Occipital lobe (tissue), 3 donors: ENCODE measurements at places on chromosomes 11 and 22.

- DNase-seq = no peak
These were observed 243.2 kb upstream of the ZC3H12C start for GRCh38 chr11:109849946-109850345.

- no peak for DNase-seq
These were observed 783 bp upstream of the ANKRD54 start for GRCh38 chr22:37844904-37845329.

GRCh38 chr22:36056980-36057379, 28.4 kb upstream of the RBFOX2 start:
- DNase-seq = no peak

DNA sequence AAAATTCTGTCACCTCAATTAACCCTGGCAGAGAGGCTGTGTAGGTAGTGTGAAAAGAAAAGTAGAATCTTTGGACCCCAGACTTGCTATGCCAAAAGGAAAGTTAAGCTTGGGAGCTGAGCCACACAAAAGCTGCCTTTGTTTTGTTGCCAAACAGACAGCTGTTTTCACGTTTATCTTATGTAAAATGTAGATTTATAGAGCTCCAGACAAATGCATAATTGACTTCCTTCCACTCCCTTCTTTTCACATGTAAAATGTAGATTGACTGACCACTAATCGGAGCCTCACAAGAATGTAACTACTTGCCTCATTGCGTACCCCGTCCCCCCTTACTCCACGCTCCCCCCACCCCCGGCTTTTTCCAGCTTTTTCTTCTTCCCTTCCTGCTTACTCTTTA, 2302.2 kb upstream of the RAG2 start:
- no peak for DNase-seq

GRCh38 chr11:126608658-126609057, 253.2 kb downstream of the ST3GAL4 start:
- no peak for DNase-seq

DNA sequence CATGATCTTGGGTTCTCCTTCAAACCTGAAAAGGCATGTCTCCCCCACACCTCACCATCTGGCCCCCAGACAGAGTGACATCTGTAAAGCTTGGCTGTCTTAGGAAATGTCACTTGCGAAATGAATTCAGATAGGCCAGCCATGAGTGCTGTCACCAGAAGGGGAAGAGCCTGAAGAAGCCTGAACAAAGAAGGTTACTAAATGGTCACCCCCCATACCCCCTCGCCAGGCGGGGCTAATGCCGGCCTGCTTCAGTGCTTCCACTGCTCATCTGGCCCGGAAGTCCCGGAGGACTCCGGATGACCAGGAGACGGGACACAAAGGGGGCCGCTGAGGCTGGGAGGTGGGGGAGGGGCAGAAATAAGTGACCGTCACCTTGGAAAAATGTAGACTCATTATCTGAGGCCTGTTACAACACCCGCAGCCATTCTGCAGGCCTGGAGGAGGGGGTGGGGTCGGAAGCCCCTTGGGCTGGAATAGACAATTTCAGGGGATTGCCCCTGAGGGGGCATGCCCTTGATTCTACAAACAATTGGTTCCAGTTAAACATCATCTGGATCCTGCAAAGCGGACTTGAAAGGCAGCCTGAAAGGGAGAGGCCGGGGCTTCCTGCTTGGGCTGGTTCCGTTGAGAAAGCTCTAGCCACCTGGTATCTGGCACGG, 43.2 kb downstream of the NAT10 start:
- no peak for DNase-seq

DNA sequence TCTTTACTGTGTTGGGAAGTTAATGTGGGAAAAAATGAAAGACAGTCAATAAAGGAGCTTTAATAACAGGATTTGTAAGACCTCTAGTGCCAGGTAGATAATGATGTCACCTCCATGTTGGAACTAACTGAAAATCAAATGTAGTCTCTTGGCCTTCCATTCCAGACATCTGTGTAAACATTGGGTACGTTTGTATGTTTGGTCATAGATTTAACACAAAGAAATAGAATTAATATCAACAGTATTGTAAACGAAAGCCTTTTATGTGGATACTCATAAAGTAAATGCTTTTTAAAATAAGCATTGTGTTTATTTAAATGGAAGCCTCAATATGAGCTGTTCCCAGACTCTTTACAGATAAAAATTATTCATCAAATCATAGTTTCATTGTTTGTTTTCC, 605.7 kb downstream of the METTL15 start:
- DNase-seq = no peak

GRCh38 chr11:124791626-124792341, 8.4 kb downstream of the MSANTD2 start:
- no peak for DNase-seq
